ENCODE measurements at places on chromosomes 12 and 14. TPM values are rescaled to one million over a fixed set of nuclear protein-coding genes. Genes with fewer than 3 reads are reported as not detected.

Gene CCDC177
- total RNA-seq = 0.17 TPM

Gene ANO4
- 1.3 TPM for total RNA-seq

Gene CD27
- not detected for total RNA-seq

Gene RNF212B
- not detected for total RNA-seq

Gene SERPINA4
- not detected for total RNA-seq

Gene GPR65
- not detected for total RNA-seq
